ENCODE measurements at places on chromosomes 16 and 17.
A peak's percentile ranks its signal among the peaks of the same experiment; 100 is the strongest.

GRCh38 chr17:48194097-48194550 is 86.6 kb downstream of the SNX11 start:
- H3K4me1 ChIP-seq = peaks cover 39% of the 10 kb centered on the region
- no peak overlapping the region for H3K4me3 ChIP-seq
- no peaks in the 10 kb centered on the region for H3K27me3 ChIP-seq

GRCh38 chr17:63429766-63430165 is 16.3 kb downstream of the CYB561 start:
- H3K4me3 ChIP-seq = no peak overlapping the region
- DNase-seq = no peak
- no peaks in the 10 kb centered on the region for H3K27me3 ChIP-seq

- no peak for DNase-seq
- peaks cover 3% of the 10 kb centered on the region for H3K4me1 ChIP-seq
- no peak overlapping the region for H3K27ac ChIP-seq
- no peak overlapping the region for H3K4me3 ChIP-seq
- peaks cover 4% of the 10 kb centered on the region for H3K36me3 ChIP-seq
- H3K27me3 ChIP-seq = peaks cover 5% of the 10 kb centered on the region
These were observed 11.3 kb downstream of the MCRIP1 start for GRCh38 chr17:81821603-81822311.

- no peak overlapping the region for H3K4me3 ChIP-seq
- no peak overlapping the region for H3K27ac ChIP-seq
- H3K4me1 ChIP-seq = peaks cover 23% of the 10 kb centered on the region
- DNase-seq = no peak
- no peaks in the 10 kb centered on the region for H3K27me3 ChIP-seq
- H3K36me3 ChIP-seq = no peaks in the 10 kb centered on the region
These were observed 13.9 kb downstream of the MYL4 start for GRCh38 chr17:47223007-47223406.

GRCh38 chr17:44241106-44241624 is 21.7 kb upstream of the UBTF start:
- no peak overlapping the region for H3K4me3 ChIP-seq
- H3K27me3 ChIP-seq = no peaks in the 10 kb centered on the region
- no peaks in the 10 kb centered on the region for H3K36me3 ChIP-seq
- peaks cover 11% of the 10 kb centered on the region for H3K4me1 ChIP-seq

GRCh38 chr16:79542237-79542774 is 58.2 kb downstream of the MAF start:
- no peak overlapping the region for H3K4me3 ChIP-seq
- DNase-seq = no peak
- no peaks in the 10 kb centered on the region for H3K4me1 ChIP-seq
- no peak overlapping the region for H3K27ac ChIP-seq
- no peaks in the 10 kb centered on the region for H3K36me3 ChIP-seq

GRCh38 chr17:34374457-34374856 is 11.4 kb upstream of the CCL1 start:
- H3K27me3 ChIP-seq = peaks cover 4% of the 10 kb centered on the region

GRCh38 chr17:14069251-14070021 is at the start of gene COX10:
Gene COX10, plus strand, starts transcription at chr17:14069504. Its CDS starts 102 bp downstream, at chr17:14069606.
- peak; percentile 88 for DNase-seq
- H3K36me3 ChIP-seq = peaks cover 33% of the 10 kb centered on the region
- H3K27me3 ChIP-seq = no peaks in the 10 kb centered on the region
- peaks cover 67% of the 10 kb centered on the region for H3K4me1 ChIP-seq
- H3K4me3 ChIP-seq = peak within 1 kb of the TSS; percentile 94

GRCh38 chr16:1401758-1402154 is 12.7 kb downstream of the UNKL start:
- no peak for DNase-seq
- H3K27ac ChIP-seq = no peak overlapping the region
- H3K27me3 ChIP-seq = no peaks in the 10 kb centered on the region
- peaks cover 7% of the 10 kb centered on the region for H3K36me3 ChIP-seq
- peaks cover 3% of the 10 kb centered on the region for H3K4me1 ChIP-seq

DNA sequence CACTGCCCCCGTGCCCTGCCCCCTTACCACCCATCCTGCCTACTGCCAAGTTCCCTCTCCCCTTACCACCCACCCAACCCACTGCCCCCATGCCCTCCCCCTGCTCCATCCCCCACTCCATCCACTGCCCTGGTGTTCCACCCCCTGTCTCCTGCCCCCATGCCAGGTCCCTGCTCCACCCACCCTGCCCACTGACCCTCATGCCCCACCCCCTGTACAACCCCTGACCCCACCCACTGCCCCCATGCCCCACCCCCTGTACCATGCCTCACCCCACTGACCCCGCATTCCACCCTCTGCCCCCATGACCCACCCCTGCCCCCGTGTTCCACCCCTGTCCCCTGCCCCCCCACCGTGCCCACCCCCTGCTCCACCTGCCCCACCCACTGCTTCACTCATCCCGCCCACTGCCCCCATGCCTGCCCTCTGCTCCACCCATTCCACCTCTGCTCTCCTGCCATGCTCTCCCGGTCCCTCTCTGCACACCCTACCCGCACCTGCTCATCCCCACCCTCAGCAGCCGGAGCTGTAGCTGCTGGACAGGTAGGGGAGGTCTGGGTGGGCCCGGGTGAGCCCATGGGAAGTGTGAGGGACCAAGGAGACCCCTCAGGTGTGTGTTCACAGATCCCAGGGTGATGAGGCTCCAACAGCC is 7.4 kb upstream of the FN3KRP start:
- H3K36me3 ChIP-seq = no peaks in the 10 kb centered on the region
- H3K4me3 ChIP-seq = no peak overlapping the region
- no peaks in the 10 kb centered on the region for H3K4me1 ChIP-seq
- no peaks in the 10 kb centered on the region for H3K27me3 ChIP-seq
- H3K27ac ChIP-seq = no peak overlapping the region

- H3K4me3 ChIP-seq = peak overlapping the region; percentile 78
- no peak for DNase-seq
- peak overlapping the region; percentile 30 for H3K27ac ChIP-seq
- no peaks in the 10 kb centered on the region for H3K27me3 ChIP-seq
- H3K4me1 ChIP-seq = peaks cover 30% of the 10 kb centered on the region
- H3K36me3 ChIP-seq = peaks cover 2% of the 10 kb centered on the region
These were observed 686 bp upstream of the MIEF2 start for GRCh38 chr17:18259621-18260331.

GRCh38 chr16:28528463-28528867 is 10.3 kb downstream of the NUPR1 start:
- no peak for DNase-seq
- H3K4me3 ChIP-seq = no peak overlapping the region
- no peaks in the 10 kb centered on the region for H3K27me3 ChIP-seq
- no peaks in the 10 kb centered on the region for H3K36me3 ChIP-seq

- no peak for DNase-seq
- H3K36me3 ChIP-seq = no peaks in the 10 kb centered on the region
- no peaks in the 10 kb centered on the region for H3K4me1 ChIP-seq
- H3K4me3 ChIP-seq = no peak overlapping the region
- H3K27ac ChIP-seq = no peak overlapping the region
These were observed 213.2 kb upstream of the RPL38 start for GRCh38 chr17:73990290-73990689.

DNA sequence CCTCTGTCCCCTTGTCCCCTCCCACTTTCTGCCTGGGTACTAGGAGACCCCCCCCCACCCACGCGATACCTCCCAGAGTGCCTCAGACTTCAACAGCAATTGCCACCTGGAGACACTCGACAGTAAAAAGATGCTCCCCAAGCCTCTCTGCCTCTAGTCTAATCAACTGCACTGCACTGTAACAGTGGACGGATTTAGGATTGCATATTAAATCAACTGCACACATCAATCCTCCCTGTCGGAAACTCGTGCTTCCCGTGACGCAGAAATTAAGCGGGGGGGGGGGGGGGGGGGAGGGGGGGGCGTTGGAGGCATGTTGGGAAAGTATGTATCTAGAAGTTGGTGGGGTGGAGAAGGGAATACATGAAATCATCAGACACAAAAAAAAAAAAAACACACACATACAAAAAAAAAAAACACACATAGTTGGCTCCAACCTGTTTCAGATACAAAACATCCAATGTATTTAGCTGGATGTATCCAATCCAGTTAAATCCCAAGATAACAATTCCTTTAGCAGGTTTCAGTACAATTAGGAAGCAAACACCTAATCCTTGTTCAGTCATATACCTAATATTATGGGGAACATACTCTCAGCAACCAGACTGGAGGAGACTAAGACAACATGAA is 29.7 kb downstream of the FAM222B start:
- no peaks in the 10 kb centered on the region for H3K36me3 ChIP-seq
- peak overlapping the region; percentile 86 for H3K27ac ChIP-seq
- H3K27me3 ChIP-seq = no peaks in the 10 kb centered on the region
- no peak for DNase-seq
- peaks cover 46% of the 10 kb centered on the region for H3K4me1 ChIP-seq

DNA sequence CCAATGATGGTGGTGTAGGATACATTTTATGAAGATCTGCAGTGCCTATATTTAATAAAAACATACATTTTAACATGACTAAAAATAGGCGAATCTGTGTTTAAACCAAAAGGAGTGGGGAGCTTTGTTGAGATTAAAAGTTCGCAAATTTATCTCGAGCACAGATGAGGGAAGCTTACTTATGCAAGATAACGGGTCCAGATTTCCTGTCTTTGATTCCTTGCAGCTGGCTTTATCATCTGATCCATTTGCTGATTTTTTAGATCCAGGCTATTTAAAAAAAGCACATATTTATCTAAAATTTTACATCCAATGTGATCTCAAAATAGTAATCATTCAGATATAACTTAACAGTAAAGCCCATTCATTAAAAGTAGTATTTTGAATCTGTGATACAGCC is 57.0 kb upstream of the INTS2 start:
- no peaks in the 10 kb centered on the region for H3K27me3 ChIP-seq
- H3K36me3 ChIP-seq = peaks cover 17% of the 10 kb centered on the region
- no peak for DNase-seq
- no peak overlapping the region for H3K4me3 ChIP-seq
- H3K4me1 ChIP-seq = peaks cover 11% of the 10 kb centered on the region

DNA sequence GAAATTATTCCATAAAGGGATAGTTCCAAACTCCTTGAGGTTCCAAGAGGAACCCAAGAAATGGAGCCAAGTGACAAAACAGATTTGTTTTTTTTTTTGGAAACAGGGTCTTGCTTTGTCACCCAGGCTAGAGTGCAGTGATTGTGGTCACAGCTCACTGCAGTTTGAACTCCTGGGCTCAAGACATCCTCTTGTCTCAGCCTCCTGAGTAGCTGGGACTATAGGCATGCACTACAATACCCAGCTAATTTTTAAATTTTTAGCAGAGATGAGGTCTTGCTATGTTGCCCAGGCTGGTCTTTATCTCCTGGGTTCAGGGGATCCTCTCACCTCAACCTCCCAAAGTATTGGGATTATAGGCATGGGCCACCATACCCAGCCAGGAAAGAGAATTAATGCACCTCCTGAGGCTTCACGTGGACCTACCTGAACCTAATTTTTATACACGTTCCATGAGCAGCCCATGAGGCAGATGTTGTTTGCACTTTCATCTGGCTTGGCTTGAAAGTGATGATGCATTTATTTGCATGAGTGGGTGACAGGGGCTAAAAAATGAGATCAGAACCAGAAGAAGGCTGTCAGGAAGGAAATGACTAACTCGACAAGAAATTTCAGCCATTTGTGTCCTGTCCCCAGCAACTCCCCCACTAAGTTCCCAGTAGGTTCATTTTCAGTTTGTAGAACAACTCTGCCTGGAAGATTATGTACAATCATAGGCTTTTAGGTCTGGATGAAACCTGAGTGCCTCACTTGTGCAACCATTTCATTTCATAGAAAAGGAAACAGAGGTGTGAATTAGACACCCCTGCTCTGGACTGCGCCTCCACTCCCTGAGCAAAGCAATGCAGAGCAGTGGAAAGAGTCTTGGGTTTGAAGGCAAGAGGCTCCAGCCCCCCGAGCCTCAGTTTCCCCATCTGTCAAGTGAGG is 10.3 kb upstream of the IRF8 start:
- H3K27me3 ChIP-seq = peaks cover 13% of the 10 kb centered on the region
- H3K36me3 ChIP-seq = no peaks in the 10 kb centered on the region
- no peak overlapping the region for H3K4me3 ChIP-seq
- peak; percentile 73 for DNase-seq

DNA sequence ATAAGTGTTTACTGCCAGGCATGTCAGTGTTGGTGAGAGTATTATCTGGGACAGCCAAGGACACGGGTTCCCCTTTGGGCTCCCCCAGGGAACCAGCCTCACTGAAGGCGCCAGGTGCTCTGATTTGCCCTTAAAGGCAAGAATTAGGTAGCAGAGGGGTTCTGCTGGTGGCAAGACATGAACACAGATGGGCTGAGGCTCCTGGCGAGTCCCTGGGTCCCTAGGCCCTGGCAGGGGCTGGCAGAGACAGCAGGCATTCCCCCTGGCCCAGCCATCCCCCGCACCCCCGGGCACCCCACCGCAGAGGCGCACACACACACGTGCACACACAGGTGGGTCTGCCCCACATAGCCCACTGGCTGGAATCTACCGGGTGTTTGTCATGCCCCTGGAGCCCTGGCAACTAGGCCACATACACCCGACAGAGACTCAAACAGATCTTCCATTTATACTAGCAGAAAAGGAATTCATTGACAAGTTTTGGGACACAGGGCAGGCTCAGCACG is 153.3 kb downstream of the C16orf78 start:
- no peak overlapping the region for H3K27ac ChIP-seq
- DNase-seq = no peak
- H3K36me3 ChIP-seq = no peaks in the 10 kb centered on the region
- peaks cover 10% of the 10 kb centered on the region for H3K4me1 ChIP-seq
- no peak overlapping the region for H3K4me3 ChIP-seq

GRCh38 chr17:35898283-35899070 is 18.3 kb upstream of the CCL5 start:
- no peak overlapping the region for H3K4me3 ChIP-seq
- no peaks in the 10 kb centered on the region for H3K36me3 ChIP-seq
- peaks cover 2% of the 10 kb centered on the region for H3K27me3 ChIP-seq
- no peak overlapping the region for H3K27ac ChIP-seq
- H3K4me1 ChIP-seq = peaks cover 13% of the 10 kb centered on the region

DNA sequence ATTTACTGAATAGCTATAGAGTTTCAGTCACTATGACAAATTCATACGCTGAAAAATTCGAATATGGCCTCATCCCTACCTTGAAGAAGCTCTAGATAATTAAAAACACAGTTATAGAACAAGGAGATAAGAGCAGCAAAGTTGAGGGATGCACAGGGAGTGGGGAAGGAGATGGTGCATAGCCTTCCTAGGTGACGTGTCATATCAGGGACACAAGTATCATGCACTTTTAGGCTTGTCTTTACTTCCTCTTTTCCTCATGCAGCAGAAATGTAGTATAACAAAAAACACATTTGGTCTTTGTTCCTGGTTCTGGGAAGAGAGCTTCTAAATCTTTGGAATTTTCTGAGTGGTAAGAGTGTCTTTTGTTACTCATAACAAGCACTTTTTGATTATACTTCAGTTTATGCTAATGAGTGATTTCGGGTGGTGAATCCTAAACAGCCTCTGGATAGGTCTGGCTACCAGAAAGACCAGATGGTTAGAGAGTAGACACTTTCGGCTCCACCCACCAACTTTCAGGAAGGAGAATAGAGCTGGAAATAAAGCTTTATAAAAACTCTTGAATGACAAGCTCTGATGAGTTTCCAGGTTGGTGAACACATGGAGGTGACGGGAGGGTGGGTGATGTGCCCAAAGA is 341.4 kb downstream of the UTP18 start:
- H3K4me3 ChIP-seq = no peak overlapping the region
- no peaks in the 10 kb centered on the region for H3K27me3 ChIP-seq
- H3K4me1 ChIP-seq = no peaks in the 10 kb centered on the region

Data from activated naive CD4-positive, alpha-beta T cell treated with anti-CD3 and anti-CD28 coated beads for 36 hours (primary cell).